Vagina (tissue), 2 donors: ENCODE measurements at places on chromosomes 2 and 18. TPM values are rescaled to one million over a fixed set of nuclear protein-coding genes. Genes with fewer than 3 reads are reported as not detected.

- no peak for DNase-seq
Measured at GRCh38 chr18:9130806-9131205, 5.8 kb upstream of the ANKRD12 start.

GRCh38 chr2:204407204-204408014 lies 137.9 kb upstream of the PARD3B start:
- DNase-seq = no peak

GRCh38 chr2:112869258-112869842 lies 32.8 kb upstream of the IL1B start:
- no peak for DNase-seq

DNA sequence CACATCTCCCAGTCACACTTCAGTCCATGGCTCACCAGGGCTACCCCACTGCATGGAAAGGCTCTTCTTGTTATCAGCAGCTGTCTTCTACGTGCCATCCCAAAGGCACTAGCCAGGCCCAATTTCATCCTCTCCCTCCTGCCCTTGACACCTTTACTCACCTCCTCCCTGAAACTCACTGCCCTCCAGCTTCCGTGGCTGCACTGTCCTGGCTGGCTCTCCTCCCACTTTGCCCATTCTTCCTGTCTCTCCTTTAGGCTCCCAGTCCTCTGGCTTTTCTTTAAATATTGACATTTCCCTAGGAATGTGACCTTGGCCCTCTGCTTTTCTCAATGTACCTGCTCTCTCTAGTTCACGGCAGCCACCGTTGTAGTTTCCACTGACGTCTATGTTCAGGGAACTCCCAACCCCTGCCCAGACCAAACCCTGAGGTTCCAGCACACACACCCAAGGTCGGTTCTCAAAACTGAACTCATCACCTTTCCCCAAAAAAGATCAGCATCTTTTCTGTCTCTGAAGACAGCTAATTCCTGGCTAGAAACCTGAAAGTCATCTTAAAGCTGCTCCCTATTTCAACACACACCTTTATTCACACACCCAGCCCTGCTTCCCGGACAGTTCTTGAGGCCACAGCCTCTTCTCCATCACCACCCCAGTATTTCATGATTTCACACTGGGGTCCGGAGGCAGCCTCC lies 36.7 kb downstream of the WDFY1 start:
- no peak for DNase-seq

- DNase-seq = no peak
Measured at GRCh38 chr2:228522977-228523376, 341.5 kb upstream of the SPHKAP start.

DNA sequence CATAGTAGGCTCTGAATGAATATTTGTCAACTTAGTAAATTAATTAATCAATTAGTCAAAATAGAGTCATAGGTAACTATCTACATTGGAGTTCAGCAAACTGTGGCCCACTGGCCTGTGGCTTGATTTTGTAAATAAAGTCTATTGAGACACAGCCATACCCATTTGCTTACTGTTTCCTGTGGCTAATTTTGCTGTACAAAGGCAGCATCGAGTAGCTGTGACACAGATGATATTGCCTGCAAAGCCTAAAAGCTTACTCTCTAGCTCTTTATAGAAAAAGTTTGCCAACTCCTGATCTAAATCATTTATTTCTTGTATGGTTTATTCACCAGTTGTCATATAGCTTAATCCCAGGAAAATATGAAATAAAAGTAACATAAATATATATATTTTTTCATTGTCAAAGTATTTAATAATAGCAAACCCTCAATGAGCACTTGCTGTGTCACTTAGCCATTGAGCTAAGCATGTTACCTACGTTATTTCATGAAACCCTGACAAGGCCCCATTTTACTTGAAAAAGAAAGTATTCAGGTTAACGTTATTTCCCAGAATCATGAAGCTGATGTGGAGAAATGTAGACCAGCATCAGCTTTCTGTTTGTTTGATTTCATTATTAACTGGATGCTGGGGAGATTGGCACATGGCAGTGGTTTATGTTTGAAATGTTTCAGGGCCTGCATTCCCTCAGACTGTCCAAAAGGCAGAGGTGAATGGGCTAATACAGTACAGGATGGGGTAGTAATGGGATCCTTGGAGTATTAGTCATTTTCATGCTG lies 69.6 kb downstream of the ICOS start:
- DNase-seq = no peak

DNA sequence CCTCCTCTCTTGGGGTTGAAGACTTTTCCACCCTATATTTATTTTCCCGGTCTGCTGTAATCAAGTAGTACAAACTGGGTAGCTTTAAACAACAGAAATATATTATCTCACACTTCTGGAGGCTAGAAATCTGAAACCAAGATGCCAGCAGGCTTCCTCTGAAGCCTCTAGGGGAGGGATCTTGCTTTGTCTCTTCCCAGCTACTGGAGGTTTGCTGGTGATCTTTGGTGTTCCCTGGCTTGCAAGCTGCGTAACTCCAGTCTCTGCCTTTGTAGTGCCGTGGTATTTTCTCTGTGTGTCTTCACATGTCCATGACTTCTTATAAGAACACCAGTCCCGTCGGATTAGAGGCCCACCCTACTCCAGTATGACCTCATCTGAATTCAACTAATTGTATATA lies 44.4 kb downstream of the MYO3B start:
- DNase-seq = no peak

GRCh38 chr18:62992877-62993365 lies 277.6 kb downstream of the PHLPP1 start:
- no peak for DNase-seq

GRCh38 chr2:31348618-31349017 lies 65.9 kb downstream of the XDH start:
- no peak for DNase-seq

GRCh38 chr2:11562476-11562875 lies 28.6 kb downstream of the GREB1 start:
- no peak for DNase-seq

TGOLN2 gene
- total RNA-seq = 96.0 TPM

SPATS2L gene
- total RNA-seq = 65.6 TPM

ERMN gene
- not detected for total RNA-seq

CCDC178 gene
- 10.8 TPM for total RNA-seq
